ENCODE measurements at places on chromosomes 5 and 9.

GRCh38 chr5:135185481-135186065 lies 151.5 kb upstream of the PITX1 start:
- no peak for DNase-seq

DNA sequence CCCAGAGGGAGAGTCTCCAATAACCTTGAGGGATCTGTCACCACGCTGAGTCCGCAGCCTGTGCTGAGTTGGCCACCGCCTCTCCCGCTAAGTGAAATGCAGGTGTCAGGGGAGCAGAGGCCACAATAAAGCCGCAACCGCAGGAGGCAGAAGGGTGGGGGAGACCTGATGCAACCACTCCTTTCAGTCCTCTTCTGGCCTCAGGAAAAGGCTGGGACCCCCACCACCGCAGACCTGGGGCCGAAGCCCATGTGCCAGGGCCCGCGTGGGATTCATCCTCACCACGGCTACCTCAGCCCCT lies 576 bp downstream of the MAP1B start:
- no peak for DNase-seq

GRCh38 chr5:112116371-112116770 lies 302.7 kb downstream of the EPB41L4A start:
- DNase-seq, result no peak

GRCh38 chr5:124796495-124796894 lies 50.1 kb upstream of the ZNF608 start:
- no peak for DNase-seq

GRCh38 chr9:34124099-34124498 lies 2.4 kb downstream of the DCAF12 start:
- DNase-seq, result no peak

DNA sequence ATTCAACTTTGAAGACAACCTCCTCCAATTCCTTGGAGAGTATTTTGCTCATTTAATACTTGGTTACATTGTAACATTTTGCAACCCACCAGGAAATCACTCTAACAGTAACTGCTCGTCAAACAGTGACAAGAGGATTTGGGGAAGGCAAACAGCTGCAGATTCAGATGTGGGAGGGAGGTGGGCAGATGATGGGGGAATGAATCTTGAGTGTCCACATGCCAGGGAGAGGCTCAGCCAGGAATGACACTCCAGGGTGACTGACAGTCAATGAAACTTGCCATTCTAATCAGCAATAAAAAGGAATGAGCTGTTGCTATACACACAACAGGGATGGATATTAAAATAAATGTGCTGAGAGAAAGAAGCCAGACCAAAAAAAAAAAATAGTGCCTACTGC lies 97.7 kb upstream of the ANKRD55 start:
- peak; percentile 34 for DNase-seq

- no peak for DNase-seq
These were observed 484.2 kb downstream of the IRX1 start for GRCh38 chr5:4079831-4080230.

DNA sequence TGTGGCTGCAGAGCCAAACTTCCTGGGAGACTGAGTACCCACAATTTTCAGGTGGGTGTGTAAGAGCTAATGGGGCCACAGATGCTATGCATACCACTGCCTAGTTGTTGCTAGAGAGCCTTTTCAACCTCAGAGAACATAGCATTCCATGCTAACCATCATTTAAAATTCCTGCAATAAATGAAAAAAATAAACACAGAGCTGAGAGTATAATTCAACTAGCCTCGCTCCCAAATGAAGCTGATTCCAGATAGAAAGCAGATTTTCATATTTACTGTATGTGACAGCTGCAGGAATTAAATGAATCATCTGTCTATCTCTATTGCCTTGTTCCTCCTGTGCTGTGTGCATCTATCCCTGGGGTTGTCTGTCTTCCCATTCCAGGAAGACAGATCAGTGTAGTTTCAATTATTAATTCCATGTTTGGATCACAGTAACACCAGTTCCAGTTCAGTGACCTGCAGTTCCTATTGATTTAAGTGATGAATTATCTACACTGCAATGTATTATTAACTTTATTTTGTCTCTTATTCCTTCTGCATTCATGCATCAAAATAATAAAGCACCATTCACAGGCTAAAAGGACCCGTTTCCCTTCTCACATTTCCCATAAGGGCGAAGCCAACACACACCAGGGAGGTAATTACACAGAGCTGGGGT lies 324.5 kb downstream of the SLIT3 start:
- no peak for DNase-seq

- DNase-seq, result no peak
These were observed 34.5 kb upstream of the ORM1 start for GRCh38 chr9:114288193-114289091.

DNA sequence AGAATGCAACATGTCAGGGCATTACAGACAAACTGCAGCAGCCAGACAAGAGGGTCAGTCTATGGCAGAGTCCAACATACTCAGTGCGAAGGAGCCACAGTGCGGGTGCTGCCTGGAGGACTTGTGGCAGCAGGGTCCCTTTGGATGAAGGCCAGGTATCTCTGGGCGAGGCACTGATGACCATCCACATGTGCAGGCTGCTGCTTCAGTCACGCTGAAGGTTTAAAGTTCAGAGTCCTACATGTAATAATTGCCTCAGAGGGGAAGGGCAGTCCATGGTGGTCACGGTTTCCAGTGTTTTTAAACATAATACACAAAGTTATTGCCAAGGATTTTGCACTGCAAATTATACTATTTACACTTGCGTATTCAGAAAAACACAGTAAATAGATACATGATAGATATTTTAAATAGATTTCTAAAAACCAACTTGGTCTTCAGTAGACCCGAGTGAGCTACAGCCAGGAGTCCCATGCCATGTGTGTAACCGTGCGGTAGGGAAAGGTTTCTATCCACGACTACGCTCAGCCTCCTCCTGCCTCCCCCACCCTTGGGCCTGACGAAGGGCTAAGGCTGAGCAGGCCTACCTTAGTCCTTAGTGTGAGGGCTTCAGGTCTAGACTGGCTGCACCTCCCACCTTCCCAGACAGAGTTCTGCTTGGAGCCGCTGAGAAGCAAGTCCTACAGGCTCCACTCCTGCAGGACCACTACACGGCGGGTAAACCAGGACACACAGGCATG lies 76.2 kb downstream of the GPR21 start:
- no peak for DNase-seq
